T-cell (primary cell): ENCODE measurements at places on chromosomes 13 and 19.

GRCh38 chr13:73411067-73411809 is 352.4 kb downstream of the KLF5 start:
- DNase-seq: no peak

GRCh38 chr13:27375686-27376326 is 48.6 kb upstream of the GTF3A start:
- peak; percentile 52 for DNase-seq

DNA sequence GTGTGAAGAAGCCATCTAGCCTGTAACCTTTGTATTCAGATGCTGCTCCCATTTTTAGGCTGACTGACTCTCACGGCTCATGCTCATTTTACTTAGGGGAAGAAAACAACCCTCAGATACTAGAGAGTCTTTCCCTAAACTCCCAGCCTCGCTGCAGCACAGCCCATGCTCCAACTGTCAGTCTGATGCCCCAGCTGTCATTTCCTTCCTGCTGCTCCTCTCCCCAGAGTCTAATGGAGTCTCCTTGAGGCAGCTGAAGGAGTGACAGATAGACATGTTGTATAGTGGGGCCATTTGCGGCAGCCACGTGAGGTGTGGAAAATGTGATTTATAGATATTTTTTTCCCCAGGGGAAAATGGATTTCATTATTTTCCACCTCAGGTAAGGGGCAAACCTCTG is 59.2 kb upstream of the OLFM4 start:
- no peak for DNase-seq

- no peak for DNase-seq
These were observed 58.5 kb downstream of the POSTN start for GRCh38 chr13:37539976-37540605.

GRCh38 chr19:39052243-39052746 is 19.9 kb upstream of the FBXO27 start:
- peak; percentile 52 for DNase-seq

DNA sequence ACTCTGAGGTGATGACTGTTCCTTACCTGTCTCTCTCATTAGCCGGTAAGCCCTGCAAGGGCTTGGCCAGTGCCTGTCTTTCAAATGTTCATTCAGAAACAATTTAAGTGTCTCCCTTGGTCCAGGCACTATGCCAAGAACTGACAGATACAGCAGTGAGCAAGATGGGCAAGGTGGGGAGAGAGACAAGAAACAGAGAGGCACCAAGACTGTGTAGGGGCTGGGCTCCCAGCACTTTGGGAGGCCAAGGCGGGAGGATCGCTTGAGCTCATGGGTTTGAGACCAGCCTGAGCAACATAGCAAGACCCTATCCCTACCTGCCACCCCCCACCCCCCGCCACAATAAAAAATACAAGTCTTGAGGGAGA is 1.3 kb upstream of the CCNE1 start:
- DNase-seq: no peak

DNA sequence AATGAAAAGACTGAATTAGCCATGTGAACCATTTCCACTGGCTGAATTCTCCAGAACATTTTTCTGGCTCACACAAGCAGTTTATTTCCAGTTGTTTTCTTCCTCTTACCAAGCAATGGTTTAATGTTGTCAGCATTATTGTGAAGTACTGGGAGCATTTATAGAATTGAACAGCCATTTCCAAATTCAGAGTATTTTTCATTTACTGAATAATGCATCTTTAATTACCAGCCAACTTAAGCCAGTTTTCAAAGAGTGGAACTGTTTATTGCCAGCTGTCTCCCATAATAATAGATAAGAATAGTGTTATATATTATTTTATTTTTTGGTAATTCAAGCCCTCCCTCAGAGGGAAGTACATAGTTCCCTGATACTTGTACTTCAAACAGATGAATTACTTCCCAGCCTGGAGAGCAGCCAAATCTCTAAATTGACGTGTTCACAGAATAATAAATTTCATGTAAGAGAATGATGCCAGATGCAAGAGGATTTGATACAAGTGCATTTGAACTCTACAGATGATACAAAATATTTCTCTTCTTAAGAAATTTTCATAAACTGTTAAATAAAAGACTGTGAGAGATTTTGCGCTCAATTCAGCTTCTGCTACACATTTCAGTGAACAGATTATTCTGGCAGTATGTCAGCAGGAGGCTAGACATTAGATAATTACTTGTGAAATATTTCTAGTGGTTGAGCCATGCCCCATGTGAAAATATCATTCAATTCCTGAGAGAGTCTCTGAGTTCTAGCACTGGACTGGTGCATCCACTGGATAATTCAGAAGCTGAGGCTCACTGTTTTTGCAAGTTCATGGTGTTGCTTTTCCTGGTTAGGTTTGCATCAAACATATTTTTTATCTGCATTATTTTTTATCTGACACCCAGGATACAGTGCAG is 315.9 kb downstream of the SLC7A1 start:
- DNase-seq: no peak

DNA sequence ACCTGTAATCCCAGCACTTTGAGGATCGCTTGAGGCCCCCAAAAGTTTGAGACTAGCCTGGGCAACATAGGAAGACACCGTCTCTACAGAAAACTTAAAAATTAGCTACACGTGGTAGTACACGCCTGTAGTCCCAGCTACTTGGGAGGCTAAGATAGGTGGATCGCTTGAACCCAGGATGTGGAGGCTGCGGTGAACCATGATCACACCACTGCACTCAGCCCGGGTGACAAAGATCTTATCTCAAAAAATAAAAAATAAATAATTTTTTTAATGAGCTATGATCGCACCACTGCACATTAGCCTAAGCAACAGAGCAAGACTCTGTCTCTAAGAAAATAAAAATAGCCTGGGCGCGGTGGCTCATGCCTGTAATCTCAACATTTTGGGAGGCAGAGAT is 6.6 kb downstream of the RCBTB2 start:
- peak; percentile 31 for DNase-seq

- no peak for DNase-seq
These were observed 27.7 kb upstream of the CYSLTR2 start for GRCh38 chr13:48626077-48626449.

DNA sequence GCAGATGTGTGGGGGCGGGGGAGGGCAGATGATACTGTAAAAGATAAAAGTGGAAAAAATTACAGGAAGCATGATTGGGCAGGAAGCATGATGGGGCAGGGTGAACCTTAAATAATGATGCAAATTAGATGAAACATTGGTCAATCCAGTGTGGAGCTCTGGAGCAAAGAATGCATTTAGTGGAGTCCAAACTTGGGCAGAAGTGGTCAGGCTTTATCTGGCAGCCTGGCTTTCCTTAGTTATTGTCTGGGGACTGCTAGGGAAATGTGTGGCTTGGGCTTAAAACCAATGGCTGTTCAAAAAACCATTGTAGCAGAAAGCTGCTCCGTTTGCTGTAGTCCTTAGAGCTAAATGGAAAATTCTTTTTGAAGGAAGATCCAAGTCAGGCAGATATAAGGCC is 1077.3 kb upstream of the MIR17HG start:
- DNase-seq: no peak

DNA sequence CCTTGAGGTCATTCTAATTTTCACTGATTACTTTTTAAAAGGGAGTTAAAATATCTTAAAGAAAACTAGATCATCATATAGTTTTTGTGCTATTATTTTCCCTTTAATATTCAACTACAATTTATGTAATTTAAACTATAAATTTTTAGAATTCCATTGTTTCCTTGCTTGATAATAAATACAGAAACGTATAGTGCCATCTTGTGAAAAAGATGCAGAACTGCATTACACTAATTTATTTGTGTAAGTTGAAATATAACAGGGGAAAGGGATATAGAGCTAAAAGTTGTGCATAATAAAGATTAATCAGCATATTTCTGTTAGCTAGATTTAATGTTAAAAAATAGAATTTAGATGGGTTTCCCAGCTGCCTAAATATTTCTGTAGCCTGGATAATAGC is 61.5 kb upstream of the TDRD3 start:
- DNase-seq: no peak

GRCh38 chr19:47418692-47419029 is 666 bp downstream of the MEIS3 start:
- no peak for DNase-seq

DNA sequence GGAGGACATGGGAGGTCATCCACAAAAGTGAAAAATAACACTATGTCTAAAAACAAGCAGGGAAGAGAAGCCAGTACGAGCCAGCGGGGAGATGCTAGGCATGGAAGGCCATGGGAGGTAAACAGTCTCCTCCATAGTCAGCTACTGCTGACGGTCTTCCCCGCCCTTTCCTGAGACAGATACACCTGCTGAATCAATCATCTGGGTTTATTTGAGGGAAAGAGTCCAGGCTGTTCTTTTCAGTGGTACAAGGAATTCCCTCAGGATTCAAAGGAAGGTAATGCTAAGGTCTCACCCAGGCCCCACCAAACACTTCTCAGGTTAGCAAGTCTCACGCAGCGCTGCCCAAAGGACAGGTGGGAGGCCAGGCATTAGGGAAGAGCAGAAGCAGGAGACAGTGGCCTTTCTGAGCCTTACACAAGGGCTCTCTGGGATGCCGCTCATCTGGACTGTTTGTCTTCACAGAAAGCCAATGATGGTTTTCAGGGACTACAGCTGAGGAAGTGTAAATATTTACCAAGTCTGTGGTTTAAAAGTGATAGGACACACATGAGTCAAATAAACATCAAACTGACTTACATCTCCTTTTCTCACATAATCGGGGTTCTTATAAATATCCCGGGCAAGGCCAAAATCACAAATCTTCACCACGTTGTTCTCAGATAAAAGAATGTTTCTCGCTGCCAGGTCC is 173.9 kb downstream of the FLT1 start:
- DNase-seq: no peak

DNA sequence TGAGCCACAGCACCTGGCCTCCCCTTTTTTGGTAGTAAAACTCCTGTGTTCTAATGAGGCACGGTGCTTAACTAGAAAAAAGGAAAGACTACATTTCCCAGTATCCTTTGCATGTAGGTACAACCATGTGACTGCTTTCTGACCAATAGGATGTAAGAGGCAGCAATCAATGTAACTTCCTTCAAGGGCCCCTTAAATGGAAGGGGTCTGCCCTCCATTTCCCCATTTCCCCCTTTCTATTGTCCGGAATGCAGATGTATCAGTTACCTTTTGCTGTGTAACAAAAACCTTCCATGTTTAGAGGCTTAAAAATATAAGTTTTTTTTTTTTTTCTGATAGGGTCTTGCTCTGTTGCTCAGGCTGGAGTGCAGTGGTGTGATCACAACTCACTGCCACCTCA is 2.2 kb downstream of the GPR32 start:
- DNase-seq: no peak

DNA sequence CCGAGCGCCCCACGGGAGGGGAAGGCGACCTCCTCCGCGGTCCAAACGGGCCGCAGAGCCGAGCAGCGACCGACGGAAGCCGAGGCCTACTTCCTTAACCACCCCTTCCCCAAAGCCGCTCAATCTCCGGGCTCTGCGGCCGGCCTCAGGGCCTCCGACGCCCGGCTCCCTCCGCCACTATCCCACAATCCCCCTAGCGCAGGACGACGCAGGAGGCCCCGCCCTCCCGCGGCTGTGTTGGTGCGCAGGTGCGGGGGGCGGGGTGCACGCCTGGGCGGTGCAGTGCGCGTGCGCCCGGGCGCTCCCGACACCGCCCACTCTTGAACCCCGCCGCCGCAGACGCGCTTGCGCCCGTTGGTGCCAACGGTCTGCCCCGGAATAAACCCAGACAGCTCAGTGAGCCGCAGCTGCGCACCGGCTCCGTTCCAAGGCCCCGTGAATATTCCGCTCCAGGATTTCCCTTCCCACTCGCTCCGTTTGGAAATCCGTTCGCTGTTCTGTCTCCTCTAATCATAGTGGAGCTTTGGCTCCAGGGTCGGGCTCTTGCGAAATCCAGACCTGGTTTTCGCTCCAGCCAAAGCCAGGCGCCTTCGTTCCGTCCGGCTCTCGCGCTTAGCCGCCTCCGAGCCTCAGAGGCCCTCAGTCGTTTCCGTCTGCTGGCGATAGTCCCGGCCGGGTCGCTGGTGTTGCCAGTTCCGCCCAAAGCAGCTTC is at the start of gene PPP6R1:
TSS of gene PPP6R1 (minus strand) at position 190 of the 712 bp plus-strand sequence. CDS start 11,914 bp downstream, outside the sequence.
- DNase-seq: peak; percentile 94

DNA sequence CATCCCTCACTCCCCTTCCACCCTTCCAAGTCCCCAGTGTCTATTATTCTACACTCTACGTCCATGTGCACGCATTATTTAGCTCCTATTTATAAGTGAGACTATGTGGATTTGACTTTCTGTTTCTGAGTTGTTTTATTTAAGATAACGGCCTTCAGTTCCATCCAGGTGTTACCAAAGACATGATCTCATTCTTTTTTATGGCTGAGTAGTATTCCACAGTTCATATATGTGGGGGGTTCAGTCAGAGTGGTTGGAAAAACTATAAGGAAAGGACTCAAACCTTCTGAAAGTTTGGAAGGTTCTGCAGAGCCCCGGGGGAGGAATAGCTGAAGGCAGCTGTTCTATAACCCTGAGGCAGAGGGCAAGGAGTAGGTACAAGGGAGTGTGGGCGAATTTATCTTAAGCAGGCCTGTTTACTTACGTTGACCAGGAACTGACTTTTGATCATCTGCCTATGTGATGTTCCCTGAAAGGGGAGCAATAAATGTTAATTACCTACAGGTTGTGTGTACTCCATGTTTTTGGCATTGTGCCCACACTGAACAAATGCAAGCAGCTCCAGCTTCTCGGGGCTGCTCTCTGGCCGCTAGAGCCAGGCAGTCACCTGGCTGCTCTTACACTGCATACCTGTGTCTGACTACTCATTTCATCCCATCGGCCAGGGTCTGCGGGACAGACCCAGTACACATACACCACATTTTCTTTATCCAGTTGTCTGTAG is 13.5 kb upstream of the ADGRE1 start:
- DNase-seq: no peak

- DNase-seq: no peak
These were observed 627.7 kb downstream of the LIG4 start for GRCh38 chr13:107587681-107588080.

DNA sequence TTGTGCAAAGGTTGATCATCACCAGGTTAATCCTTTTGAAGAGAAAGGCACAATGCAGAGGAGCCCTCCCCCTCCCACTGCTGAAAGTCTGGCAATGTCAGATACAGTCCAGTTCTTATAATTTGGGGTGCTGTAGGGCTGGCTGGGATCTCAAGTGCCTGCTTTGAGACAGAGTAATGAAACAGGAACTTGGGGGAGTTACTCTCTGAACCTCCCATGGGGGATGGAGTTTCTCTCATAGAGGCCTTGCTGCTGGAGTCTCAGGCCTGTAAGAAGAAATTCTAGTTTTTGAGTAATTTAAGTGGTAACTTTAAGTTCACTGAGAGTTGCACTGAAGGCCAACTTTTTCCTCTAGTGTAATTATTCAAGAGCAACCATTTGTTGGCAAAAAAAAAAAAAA is 410.5 kb downstream of the KCNRG start:
- no peak for DNase-seq

DNA sequence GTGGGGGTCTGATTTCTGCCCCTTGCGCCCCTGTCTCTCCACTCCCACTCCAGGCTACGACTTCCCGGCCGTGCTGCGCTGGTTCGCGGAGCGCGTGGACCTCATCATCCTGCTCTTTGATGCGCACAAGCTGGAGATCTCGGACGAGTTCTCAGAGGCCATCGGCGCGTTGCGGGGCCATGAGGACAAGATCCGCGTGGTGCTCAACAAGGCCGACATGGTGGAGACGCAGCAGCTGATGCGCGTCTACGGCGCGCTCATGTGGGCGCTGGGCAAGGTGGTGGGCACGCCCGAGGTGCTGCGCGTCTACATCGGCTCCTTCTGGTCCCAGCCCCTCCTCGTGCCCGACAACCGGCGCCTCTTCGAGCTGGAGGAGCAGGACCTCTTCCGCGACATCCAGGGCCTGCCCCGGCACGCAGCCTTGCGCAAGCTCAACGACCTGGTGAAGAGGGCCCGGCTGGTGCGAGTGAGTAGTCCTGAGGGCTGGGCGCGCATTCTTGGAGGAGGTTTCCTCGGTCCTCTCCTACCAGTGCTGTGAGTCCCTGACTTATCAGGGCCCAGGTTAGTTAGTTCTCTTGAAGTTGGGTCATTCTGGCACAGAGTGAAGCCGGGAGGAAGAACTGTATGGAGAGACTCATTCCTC is 12.7 kb downstream of the EHD2 start:
- no peak for DNase-seq
